ENCODE measurements at places on chromosomes 4 and X.

DNA sequence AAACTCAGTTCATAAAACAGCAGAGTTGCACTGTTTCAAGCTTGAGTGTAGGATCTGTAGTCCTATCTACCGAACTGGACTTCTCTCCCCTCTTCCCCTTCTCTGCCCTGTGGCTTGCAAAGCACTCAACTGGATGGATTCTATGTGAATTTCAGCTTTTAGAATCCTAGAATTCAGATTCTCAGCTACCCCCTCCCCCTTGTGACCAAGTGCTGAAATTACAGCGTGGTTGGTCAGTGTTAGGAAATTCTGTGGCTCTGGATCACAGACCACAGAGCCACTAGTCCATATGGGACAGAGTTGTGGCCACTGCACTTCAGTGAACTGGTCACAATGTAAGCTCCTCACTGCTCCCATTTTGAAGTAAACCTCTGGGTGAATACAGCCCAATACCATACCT is 64.6 kb upstream of the TRPC5 start:
- no peaks in the 10 kb centered on the region for H3K4me1 ChIP-seq
- no peaks in the 10 kb centered on the region for H3K27me3 ChIP-seq
- H3K4me3 ChIP-seq = no peak overlapping the region
- no peak for DNase-seq

DNA sequence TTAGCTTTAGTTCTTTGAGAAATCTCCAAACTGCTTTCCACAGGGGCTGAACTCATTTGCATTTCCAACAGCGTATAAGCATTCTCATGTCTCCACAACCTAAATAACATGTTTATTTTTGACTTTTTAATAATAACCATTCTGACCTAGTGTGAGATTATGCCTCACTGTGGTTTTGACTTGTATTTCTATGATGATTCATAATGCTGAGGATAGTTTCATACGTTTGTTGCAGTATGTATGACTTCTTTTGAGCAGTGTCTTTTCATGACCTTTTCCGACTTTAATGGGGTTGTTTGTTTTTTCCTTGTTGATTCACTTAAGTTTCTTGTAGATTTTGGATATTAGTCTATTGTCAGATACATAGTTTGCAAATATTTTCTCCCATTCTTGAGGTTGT is 1833.0 kb upstream of the PCDH10 start:
- no peaks in the 10 kb centered on the region for H3K36me3 ChIP-seq
- no peak overlapping the region for H3K27ac ChIP-seq
- no peaks in the 10 kb centered on the region for H3K4me1 ChIP-seq
- DNase-seq = no peak
- H3K4me3 ChIP-seq = no peak overlapping the region
- no peaks in the 10 kb centered on the region for H3K27me3 ChIP-seq

- H3K36me3 ChIP-seq = no peaks in the 10 kb centered on the region
- no peaks in the 10 kb centered on the region for H3K27me3 ChIP-seq
- H3K4me1 ChIP-seq = no peaks in the 10 kb centered on the region
- H3K4me3 ChIP-seq = no peak overlapping the region
Measured at GRCh38 chr4:114754616-114755015, 156.0 kb downstream of the UGT8 start.

DNA sequence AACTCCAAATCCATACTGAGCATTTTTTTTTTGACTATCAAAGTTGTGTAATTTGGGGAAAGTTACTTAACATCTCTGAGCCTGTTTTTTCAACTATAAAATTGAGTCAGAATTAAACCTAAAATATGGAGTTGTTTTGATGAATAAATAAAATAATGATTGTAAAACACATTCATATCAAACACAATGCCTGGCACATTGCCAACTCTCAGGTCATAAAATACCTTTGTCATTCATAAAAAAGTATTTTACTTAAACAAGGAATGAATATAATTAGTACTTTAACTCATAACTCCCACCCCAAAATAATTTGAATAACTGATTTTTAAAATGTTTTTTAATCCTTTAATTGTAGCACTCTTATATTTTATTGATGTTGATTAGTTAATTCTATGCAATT is 3.8 kb upstream of the GPR174 start:
- peaks cover 23% of the 10 kb centered on the region for H3K4me1 ChIP-seq
- peak overlapping the region; percentile 14 for H3K27ac ChIP-seq
- H3K27me3 ChIP-seq = no peaks in the 10 kb centered on the region
- H3K36me3 ChIP-seq = no peaks in the 10 kb centered on the region
- no peak for DNase-seq

DNA sequence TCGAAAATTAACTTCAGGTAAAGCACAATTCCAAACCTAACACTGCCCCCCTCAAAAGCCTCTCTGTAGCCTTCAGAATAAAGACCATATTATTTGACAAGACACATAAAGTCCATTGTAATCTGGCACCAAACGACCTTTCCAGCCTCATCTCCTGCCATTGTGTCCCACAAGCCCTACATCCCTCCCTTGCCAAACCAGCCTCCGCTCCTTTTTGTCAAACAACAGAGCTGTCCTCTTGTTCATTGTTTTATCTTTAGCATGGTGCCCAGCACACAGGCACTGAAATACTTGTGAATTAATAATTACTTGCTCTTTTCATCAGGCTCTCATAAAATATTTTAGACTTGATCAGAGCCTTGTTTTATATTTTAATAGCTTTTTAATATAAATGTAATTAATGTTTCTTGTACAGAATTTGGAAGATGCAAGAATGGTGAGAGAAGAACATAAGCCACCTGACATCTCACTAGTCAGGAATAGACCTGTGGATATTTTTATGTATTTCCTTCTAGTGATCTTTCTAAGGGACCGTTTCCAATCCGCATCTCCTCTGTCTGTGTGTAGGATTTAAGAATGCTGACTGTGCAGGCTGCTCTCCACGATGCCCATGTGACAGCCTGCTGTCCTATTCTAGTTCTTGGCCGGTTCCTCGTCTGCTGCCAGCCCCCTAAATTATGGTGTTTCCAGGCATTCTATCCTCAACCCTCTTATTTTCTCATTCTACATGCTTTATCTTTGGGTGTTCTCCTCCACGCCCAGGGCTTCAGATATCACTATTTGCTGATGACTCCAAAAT is 3.0 kb upstream of the IRF2 start:
- peak; percentile 16 for DNase-seq
- no peaks in the 10 kb centered on the region for H3K27me3 ChIP-seq
- peak overlapping the region; percentile 98 for H3K4me3 ChIP-seq
- peaks cover 33% of the 10 kb centered on the region for H3K4me1 ChIP-seq
- H3K27ac ChIP-seq = peak overlapping the region; percentile 97

- H3K27me3 ChIP-seq = no peaks in the 10 kb centered on the region
- no peaks in the 10 kb centered on the region for H3K36me3 ChIP-seq
- H3K4me1 ChIP-seq = no peaks in the 10 kb centered on the region
- DNase-seq = no peak
Measured at GRCh38 chr4:188484256-188484655, 345.0 kb downstream of the TRIML1 start.

- H3K4me1 ChIP-seq = no peaks in the 10 kb centered on the region
- DNase-seq = no peak
- H3K27me3 ChIP-seq = no peaks in the 10 kb centered on the region
- no peak overlapping the region for H3K27ac ChIP-seq
Measured at GRCh38 chrX:147498796-147499195, 412.9 kb upstream of the FMR1 start.

DNA sequence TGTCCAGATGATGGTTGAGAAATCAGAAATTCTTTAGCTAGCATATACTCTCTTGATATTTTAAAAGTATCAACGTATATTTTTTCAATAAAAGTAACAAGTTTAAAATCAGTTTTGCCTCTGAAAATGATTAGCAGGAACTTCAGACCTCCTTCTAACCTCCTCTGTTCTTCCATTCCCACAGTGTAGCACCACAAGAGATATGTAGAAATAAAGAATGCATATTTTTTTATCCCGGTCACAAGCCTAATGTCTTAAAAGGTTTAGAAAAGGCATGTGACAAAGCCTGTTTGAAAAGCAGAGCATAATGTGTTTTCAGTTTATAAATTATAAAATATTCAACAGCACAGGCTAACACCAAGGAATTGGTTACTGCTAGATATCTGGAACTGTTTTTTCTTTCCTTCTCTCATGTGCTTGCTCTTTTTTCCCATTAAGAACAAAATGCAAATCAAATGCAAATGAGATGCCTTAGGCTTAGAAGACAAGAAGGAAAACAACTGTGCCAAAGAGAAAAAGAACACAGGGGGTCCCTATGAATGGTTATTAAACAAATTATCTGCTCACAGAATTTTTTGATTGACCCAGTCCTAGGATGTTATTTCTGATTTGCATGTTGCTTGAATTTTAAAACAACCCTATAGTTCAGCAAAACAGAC is 351.7 kb upstream of the FAM241A start:
- H3K4me1 ChIP-seq = no peaks in the 10 kb centered on the region
- no peak for DNase-seq
- no peaks in the 10 kb centered on the region for H3K36me3 ChIP-seq
- no peak overlapping the region for H3K4me3 ChIP-seq
- no peak overlapping the region for H3K27ac ChIP-seq
- H3K27me3 ChIP-seq = no peaks in the 10 kb centered on the region

DNA sequence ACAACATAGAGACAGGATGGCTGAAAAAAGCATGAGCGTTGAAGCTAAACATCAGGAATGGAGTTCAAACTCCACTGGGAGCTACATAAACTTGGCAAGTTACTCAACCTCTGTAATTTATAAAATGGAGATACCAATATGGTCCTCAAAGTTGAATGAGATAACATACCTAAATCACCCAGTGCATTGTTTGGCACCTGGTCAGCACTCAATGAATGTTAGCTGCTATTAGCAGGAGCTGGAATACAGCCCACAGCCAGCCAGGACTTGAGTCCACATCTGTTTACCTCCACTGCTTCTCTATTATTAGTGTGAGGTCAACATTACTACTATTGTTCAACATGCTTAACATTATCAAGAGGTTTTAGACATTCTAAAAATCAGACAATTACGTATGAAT is 97.9 kb downstream of the NR3C2 start:
- H3K4me3 ChIP-seq = no peak overlapping the region
- no peaks in the 10 kb centered on the region for H3K4me1 ChIP-seq

DNA sequence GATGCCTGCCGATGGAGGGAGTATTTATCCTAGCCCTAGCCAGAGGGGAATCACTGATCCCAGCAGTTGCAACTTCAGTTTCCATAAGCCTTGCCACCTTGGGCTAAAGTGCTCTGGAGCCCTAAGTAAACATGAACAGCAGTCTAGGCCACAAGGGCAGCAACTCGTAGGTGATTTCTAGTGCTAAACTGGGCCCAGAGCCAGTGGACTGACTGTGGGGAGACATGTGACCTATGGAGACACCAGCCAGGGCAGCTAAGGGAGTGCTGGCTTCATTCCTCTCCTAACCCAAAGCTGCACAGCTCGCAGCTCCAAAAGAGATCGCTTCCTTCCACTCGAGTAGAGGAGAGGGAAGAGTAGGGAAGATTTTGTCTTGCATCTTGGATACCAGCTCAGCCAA is 120.8 kb upstream of the MAGEA10 start:
- H3K27me3 ChIP-seq = no peaks in the 10 kb centered on the region
- DNase-seq = no peak
- H3K36me3 ChIP-seq = no peaks in the 10 kb centered on the region
- no peak overlapping the region for H3K27ac ChIP-seq
- no peaks in the 10 kb centered on the region for H3K4me1 ChIP-seq

- no peaks in the 10 kb centered on the region for H3K4me1 ChIP-seq
- H3K36me3 ChIP-seq = no peaks in the 10 kb centered on the region
- no peaks in the 10 kb centered on the region for H3K27me3 ChIP-seq
- no peak overlapping the region for H3K27ac ChIP-seq
- no peak for DNase-seq
Measured at GRCh38 chrX:2272337-2272736, 228.4 kb downstream of the DHRSX start.

- H3K4me1 ChIP-seq = no peaks in the 10 kb centered on the region
- no peak overlapping the region for H3K4me3 ChIP-seq
Measured at GRCh38 chr4:107736924-107737448, 17.0 kb upstream of the PAPSS1 start.

DNA sequence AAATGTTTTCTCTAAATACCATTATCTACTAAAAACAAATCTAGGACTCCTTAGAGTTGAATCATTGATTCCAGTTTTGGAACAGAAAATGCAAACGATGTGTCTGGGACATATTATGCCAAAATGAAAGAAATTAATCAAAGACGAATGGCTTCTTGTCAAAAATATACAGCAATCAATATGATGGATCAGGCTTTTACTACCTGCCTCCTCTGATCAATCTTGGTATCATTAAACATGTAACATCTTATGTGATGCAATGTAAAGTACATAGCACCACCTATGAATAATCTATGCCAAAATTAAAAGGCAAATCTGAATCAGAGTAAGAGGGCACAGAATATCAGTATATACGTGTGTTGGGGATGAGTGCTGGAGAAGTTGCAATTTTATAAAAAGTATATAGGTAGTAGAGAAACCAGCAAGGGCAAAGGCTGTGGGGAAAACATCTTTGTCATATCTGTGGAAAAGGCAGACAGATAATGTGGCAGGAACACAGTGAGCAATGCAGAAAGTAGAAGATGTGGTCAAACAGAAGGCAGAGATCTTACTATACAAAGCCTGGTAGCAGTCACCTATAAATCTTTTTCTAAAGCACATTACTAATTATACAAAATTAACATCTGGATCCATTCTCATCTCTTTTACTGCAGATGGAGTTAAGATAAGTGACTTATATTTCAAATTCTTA is 152.7 kb downstream of the ANTXR2 start:
- H3K27ac ChIP-seq = no peak overlapping the region
- H3K4me1 ChIP-seq = no peaks in the 10 kb centered on the region
- no peaks in the 10 kb centered on the region for H3K36me3 ChIP-seq
- H3K4me3 ChIP-seq = no peak overlapping the region
- no peak for DNase-seq

Data from CD4-positive, CD25-positive, alpha-beta regulatory T cell (primary cell).